ENCODE measurements at places on chromosomes 1 and 21.

GRCh38 chr1:59705466-59706302 is 109.1 kb upstream of the HOOK1 start:
- no peak for DNase-seq

DNA sequence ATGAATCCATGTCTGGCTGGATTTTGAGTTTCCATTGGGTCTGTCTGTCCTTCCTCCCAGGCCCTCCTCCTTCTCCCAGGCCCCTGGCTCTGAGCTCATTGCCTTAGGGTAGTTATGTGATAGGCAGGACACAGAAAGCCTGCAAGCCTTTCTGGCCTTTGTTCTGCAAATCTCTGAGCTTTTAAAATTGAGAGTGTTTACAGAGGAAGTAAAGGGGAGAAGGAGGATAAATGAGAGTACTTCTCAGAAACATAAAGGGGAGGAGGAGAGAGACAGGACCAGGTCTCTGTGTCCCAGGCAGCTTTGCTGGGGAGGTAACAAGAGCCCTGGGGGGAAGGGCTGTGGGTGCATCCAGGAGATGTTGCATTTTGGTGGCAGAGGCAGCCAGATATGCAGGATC is 126.7 kb downstream of the FOXD2 start:
- DNase-seq, result no peak

- no peak for DNase-seq
Measured at GRCh38 chr1:168709405-168710363, 19.3 kb downstream of the DPT start.

GRCh38 chr1:242033447-242033846 is 34.5 kb upstream of the MAP1LC3C start:
- no peak for DNase-seq

DNA sequence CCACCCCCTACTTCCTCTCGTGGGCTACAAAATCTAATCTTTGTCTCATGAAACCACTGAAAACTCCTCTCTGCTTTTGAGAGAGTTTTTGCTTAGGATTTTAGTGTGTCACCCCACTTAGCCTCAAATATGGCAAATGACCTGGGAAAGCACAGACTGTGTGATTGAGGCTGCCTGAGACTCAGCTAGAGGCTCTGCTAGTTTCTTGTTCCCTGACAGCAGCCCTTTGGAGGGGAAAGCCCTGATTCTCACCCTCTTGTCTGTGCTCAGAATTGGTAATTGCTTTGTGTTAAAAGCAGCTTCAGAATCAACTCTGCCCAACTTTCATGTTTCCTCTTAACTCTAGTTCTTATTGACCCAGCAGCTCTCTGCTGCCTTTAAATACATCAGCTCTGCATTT is 85.6 kb upstream of the ZP4 start:
- no peak for DNase-seq
